ENCODE measurements at places on chromosomes 1 and 21.

DNA sequence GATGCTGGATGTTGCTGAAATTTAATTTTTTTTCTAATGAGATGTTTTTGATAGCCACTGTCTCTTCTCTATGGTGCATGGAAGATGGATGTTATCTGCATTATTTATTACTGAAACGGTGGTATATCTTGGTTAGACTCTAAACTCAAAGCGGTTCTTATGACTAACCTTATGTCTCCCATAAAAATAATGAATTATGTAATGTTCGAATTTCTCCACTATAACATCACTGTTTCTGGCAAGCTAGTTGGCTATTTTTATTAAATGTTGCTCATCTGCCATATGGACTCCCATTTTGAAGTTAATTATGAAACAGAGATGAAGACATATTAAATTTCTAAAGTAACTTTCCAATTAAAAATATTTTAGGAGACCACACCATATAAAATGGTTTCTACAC is 808.6 kb upstream of the ADGRL4 start:
- peak; percentile 65 for DNase-seq

GRCh38 chr21:43734928-43735229 is 15.9 kb downstream of the PDXK start:
- no peak for DNase-seq

- no peak for DNase-seq
Measured at GRCh38 chr1:182984138-182984537, 31.2 kb upstream of the SHCBP1L start.

GRCh38 chr1:22503721-22504410 is 52.2 kb downstream of the ZBTB40 start:
- DNase-seq = peak; percentile 49

- peak; percentile 19 for DNase-seq
Measured at GRCh38 chr1:244207935-244208244, 156.8 kb downstream of the ZBTB18 start.

GRCh38 chr21:32442566-32443318 is 30.2 kb downstream of the EVA1C start:
- DNase-seq = no peak

DNA sequence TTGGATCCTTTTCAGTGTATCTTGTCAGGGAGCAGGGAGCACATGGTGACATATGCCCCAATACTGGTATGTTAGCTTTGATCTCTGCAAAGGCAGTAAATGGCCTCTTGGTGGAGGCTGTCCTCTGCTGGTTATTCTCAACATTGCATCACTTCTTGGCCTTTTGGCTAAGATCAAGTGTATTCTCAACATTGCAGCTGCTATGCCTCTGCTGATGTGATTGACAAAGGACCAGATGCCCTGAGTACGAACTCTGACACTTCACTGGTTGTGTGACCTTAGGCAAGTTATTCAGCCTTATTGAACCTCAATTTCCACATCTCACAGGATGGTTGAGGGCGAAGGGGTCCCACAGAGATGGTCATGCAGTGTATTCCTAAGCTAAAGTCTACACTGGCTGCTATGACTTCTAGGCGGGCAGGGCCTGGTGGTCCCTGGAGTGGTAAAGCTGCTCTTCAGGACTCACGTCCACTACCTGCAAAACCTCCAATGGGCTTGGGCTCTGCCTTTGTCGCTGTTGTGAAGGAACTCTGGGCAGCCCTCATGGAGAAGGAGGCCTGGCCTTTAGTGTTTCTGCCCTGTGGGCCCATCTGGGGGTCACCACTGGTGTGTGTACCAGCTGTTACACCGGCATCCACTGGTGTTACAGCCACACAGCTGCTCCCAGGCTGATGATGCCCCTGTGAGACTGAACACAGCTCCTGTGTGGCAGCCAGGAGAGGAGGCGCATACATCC is 64.8 kb downstream of the DNTTIP2 start:
- DNase-seq = peak; percentile 83

DNA sequence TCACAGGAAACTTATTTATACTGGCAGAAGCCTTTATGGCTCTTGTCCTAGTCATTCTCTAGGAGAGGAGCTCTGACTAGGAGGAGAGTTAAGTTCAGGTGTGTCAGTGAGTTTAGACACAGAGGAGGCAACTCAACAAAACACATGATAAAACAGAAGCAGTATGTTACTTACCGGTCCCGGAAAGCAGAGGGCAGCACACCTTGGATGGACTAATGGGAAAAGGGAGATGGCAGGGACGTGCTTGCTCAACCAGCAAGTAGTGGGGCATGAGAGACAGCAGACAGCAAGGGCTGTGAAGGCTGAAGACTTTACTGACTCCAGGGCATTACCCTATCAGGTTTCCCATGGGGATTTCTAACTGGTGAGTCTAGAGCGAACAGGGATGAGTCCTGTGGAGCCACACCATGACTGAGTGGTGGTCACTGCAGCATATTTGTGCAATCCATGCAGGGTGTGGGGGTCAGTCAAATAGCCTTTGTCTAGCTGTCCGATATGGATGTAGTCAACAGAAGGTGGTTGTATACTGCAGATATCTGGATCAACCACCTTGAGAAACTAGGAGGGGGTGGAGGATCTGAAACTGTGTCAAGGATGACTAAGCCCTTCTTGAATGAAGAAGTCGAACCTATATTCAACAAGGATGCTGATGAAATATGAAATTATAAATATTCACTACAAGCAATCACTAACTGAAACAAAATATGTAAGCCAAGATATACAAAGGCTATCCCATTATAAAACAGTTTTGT is 596.3 kb upstream of the CHRM3 start:
- DNase-seq = no peak

DNA sequence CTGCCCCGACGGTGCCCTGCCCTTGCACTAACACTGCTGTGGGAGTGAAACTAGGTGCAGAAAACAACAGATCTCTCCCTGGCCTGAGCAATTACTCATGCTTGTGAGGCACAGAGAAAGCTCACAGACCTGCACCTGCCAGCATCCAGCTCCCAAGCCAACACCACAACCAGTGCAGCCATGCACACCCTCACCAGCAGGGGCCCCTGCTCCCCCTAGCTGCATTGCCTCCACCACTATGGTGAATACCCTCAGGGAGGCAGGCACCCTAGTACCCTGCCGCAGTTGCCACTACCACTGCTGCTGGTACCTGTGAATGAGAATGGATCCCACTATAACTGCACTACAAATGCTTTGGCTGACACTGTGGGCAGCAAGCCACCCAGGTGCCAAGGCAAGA is 7.1 kb upstream of the DIRAS3 start:
- DNase-seq = no peak

DNA sequence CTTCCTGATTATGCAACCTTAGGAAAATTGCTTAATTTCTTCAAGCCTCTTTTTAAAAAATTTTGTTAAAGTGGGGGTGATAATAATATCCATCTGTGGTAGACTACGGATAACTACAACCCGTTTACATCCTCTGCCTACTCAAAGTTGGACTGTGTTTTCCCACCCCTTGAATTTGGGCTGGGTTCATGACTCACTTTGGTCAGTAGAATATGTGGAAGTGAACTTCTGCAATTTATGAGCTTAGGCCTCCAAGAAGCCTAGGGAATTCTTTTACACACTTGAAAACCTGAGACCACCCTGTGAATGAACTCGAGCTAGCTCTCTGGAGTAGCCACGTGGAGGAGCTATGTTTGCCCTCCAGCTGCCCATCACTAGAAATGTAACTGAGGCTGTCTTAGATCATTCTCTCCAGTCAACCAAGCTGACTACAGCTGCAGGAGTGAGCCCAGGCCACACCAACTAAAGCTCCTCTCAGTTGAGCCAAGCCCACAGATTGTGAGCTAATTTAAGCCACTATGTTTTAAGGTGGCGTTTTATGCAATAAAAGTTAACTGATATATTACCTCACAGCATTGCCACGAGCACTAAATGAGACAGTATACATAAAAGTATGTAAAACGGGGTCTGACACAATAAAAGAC is 29.6 kb upstream of the CACHD1 start:
- DNase-seq = peak; percentile 33

- no peak for DNase-seq
Measured at GRCh38 chr21:31557421-31558188, 101.9 kb upstream of the SOD1 start.

GRCh38 chr1:21052034-21052433 is 124.7 kb downstream of the EIF4G3 start:
- DNase-seq = no peak

DNA sequence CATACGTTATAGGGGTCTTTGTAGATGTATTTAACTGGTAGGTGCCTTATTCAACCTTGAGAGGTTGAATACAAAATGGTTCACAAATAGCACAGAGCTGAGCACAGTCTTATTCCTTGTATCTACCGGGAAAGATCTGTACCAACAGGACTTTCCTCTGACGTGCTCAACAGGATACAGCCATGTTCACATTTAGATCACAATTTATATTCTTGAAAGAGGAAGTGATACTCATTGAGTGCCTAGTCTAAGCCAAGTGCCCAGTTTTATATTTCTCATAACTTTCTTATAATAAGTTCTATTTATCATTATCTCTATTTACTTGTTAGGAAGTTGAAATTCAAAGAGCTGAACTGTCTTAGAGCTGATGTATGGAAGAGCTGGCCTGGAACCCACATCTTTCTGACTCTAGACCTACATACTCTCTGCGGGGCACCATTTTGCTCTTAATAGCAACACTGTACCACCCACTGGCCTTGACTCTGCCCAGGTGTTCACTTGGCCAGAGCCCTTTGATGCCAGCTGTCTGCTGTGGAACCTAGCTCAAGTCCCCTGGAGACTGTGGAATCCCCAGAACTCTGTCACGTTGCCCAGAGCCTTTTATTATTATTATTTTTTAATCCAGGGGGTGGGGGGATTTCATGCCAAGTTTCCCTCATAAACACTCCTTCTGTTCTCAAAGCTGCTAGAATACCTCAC is 156.2 kb downstream of the TPR start:
- DNase-seq = no peak

DNA sequence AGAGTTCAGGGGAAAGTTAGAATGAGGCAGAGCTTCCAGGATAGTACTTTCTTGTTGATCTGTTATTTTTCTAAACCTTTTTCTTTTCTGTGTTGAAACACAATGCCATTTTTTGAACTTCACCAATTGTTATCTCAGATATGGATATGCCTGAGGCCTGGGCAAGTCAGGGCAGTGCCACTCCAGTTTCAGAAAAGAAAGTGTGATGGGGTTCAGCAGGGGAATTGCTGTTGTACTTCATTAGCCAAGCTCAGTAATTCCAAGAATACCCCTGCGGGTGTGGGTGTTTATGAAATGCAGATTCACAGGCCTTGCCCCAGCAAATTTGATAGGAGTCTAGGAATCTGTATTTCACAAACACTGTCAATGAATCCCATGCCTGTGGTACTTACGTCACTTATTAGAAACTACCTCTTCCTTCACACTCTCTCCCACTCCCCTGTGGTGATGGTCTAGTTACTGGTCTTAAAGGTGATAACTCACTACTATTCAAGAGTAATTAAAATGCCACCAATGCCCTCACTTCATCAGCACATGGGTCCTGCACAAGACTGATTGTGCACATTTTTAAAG is 142.3 kb downstream of the PBX1 start:
- DNase-seq = no peak

GRCh38 chr1:9838946-9839345 is 15.2 kb upstream of the CLSTN1 start:
- DNase-seq = no peak

GRCh38 chr1:80056179-80056578 is 1049.6 kb upstream of the ADGRL4 start:
- DNase-seq = no peak

- peak; percentile 46 for DNase-seq
Measured at GRCh38 chr1:78284354-78284753, 206.4 kb upstream of the PTGFR start.

DNA sequence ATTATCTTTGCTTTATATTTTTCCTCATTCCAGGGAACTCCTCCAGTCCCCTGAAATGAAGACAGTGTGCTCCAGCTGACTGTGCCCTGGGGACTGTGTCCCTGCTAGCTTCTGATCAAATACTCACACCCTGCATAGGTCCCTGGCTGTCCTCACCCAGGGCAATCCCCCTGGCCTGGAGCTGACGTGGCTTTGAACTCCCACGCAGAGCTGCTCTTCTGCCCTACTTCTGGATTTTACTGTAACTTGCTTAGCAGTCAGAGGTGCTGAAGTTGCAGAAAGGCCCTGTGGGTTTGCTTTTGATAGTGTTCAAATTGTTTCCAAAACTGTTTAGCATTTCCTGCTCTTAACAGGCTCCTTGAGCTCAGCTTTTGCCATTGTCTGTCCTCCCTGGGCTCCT is 186.5 kb downstream of the FASLG start:
- peak; percentile 45 for DNase-seq

- DNase-seq = no peak
Measured at GRCh38 chr1:228882041-228882770, 146.9 kb downstream of the RHOU start.

- no peak for DNase-seq
Measured at GRCh38 chr1:17572264-17572985, 32.9 kb downstream of the ARHGEF10L start.

- DNase-seq = peak; percentile 20
Measured at GRCh38 chr1:115867216-115867615, 26.3 kb upstream of the NHLH2 start.

GRCh38 chr1:48793863-48794262 is 17.2 kb upstream of the BEND5 start:
- no peak for DNase-seq

GRCh38 chr1:25128121-25128621 is 104.1 kb downstream of the SYF2 start:
- DNase-seq = no peak

DNA sequence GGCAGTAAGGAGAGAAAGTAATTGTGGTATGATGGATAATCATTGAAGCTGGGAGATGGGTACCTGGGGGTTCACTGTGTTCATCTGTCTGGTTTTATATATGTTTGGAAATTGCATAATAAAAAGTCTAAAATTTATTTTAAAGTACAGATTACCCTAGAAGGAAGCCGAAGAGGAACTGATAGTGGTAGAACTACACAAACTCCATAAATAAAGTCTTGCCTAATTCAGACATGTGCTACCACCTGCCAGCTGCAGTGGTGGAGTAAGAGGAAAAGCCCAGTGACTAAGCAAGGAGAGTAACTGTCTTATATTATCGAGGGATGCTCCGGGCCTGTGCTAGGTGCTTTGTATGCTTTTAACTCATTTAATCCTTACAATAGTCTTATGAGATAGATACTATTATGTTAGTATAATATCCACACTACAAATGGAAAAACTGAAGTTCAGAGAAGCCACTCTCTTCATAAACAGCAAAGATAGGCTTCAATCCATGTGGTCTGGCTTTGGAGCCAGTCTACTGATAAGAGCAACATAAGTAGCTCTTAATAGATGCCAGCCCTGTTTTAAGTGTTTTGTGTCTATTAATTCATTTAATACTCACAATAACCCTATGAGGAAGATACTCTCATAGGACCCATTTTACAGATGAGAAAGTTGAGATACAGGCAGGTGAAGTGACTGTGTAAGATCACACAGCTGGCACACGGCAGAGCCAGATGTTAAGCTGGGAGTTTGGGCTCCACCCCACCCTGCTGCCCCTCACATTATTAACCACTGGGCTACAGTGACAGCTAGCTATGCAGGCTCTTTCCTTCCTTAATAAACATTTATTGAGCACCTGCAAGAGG is 56.8 kb upstream of the HNRNPU start:
- no peak for DNase-seq

Data from GM23248 (cell line).